ENCODE measurements at places on chromosomes 6 and 20.

- no peak for DNase-seq
Measured at GRCh38 chr20:50712771-50713656, 18.4 kb upstream of the PARD6B start.

DNA sequence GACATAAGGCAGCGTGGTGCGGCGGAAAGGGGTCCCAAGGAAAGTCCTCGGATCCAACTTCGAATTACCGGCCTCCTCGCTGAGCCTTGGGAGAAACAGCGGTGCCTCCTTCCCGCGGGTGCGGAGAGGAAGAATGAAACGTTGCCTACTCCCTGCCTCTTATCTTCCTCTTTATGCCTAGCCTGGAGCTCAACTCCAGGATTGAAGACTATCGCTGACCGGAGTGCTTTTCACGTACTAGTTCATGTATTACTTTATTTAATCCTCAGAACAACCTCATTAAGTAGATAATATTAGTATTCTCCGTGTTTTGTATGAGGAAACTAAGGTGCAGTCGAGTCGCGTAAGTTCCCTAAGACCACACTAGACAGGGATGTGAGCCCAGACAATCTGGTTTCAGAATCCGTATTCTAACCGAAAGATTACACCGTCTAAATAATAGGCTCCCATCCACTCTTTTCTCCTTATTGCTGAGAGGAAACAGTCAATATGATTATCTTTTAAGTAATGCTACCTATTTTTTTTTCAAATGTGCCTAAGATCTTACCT, 793 bp upstream of the PDSS2 start:
- no peak for DNase-seq

DNA sequence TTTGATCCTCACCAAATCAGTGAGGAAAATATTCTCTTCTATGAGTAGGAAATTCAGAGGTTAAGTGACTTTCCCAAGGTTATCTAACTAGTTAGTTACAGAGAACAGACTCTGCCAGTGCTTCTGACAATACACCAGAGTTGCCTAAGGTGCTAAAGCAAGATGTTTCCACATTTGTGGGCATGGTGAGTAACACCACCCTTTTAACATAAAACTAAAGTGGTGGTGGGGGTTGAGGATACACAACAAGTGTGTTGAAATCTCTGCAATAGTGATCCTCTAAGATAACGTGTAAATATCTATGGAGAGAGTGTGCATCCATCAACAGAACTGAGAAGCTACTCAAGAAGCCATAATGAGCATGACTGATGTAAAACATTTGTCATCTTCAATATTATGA, 11.7 kb downstream of the VNN2 start:
- no peak for DNase-seq

GRCh38 chr6:121677571-121677970, 242.1 kb downstream of the GJA1 start:
- DNase-seq, result no peak

- no peak for DNase-seq
Measured at GRCh38 chr6:51901766-51902764, 185.3 kb downstream of the PKHD1 start.

DNA sequence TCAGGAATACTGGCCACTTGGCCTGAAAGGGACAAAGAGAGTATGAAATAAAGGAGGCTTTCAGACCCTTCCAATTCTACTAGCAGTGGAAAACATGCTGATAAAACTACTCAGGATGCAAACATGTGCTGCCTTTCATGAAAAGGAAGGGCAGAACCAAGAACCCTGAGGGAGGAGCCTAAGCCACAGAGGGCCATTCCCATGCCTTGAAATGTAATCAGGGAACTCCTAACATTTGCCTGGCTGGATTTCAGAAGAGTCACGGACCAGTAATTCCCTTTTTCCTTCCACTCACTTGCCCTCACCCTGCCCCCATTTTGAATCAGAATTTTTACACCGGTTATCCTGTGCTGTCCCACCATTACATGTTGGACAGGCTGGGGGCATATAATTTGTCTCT, 116.2 kb downstream of the LAMP5 start:
- DNase-seq, result no peak

DNA sequence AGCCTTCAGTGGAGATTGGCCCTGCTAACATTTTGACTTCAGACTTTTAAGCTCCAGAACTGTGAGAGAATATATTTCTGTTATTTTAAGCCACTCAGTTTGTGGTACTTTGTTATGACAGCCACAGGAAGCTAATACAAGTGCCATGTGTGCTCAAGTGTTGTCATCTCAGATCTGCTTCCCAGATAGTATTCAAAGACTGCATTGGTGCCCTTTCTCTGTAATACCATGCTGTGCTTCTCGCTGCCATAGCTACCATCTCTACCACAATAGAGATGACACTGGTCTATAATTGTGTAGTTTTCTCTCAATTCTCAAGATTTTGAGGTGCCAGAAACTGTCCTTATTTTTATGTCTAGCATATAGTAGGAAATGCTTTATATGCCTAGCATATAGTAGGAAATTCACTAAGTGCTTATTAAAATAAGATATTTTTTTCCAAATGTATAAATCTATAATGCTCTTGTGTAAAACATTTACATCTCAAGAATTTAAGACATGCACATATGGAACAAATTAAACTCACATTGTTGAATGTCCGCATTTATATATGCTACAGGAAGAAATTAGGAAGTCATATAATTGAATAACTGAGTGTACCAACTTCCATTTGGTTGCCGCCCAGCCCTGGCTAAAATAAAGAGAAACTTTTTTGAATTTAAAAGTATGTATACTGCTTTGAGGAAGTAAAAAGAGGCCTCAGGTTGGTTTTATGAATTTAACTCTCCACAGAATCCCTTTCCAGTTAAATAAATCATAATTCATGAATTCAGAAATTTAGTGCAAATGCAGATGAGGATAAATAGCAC, 77.6 kb downstream of the TPBG start:
- no peak for DNase-seq

GRCh38 chr6:116492331-116493067, 18.9 kb upstream of the CALHM5 start:
- no peak for DNase-seq

DNA sequence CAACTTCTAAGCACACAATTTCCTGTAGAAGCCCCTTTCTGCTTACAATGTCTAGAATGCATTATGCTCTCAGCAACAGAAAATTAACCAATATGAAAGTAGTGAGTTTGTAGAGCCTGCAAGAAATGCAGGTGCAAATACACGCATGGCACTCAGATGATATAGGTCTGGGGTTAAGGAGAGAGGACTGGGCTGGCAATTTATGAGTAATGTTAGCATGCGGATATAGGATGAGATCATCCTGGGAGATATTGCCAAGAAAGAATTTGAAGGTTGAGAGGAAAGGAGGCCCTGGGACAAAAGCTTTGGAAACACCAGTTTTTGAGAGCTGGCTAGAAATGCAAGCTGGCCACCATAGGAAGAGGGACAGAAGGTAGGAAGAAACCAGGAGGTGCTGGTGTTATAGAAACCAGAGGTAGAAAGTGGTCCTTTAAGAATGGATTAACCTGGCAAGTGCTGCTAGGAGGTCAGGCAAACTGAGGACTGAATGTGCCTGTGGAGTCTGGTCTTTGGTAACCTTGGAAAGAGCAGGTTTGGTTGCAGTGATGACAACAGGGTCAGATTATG, 183.2 kb upstream of the MYLIP start:
- DNase-seq, result no peak

DNA sequence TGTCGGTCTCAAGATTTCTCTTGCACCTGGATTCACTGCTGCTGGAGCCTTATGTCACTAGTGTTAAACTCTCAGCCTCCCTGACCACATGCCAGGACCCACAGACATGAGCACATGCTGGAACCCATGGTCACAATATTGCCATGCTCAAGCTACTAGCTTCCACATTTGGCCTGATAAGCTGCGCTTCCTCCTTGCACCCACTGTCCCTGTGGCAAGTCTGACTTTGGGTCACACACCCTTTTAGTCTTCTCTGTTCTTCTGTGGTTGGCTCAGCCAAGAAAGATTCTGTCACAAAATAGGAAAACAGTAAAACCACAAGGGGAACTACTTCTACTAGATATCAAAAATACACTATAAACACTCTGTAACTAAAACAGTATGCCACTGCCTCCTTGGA, 68.9 kb upstream of the HDAC2 start:
- DNase-seq, result no peak

- no peak for DNase-seq
Measured at GRCh38 chr6:53236241-53236640, 87.6 kb upstream of the GCM1 start.

- no peak for DNase-seq
Measured at GRCh38 chr6:40472353-40472752, 114.8 kb downstream of the LRFN2 start.

- DNase-seq, result no peak
Measured at GRCh38 chr6:79427721-79428120, 109.5 kb downstream of the LCA5 start.

- no peak for DNase-seq
Measured at GRCh38 chr6:156735751-156736150, 41.4 kb upstream of the ARID1B start.

DNA sequence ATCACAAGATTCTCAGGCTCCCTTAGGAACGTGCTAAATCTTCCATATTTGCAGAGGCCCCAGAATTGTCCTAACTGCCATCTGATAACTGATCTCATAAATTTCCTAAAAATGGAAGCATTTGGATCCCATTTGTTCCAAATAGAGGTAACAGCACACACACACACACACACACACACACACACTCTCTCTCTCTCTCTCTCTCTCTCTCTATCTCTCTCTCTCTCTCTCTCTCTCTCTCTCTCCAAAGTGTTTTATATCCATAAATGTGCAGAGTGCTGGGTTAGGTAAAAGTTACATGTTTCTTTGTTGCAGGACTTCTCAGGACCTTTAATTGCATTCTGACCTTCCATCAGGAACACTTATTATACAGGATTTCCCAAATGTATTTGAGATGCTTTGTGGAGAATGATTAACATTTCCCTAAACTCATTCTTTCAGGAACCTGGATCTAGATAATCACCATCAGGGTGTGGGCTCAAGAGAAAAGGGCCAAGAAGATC, 8.5 kb upstream of the STK38 start:
- DNase-seq, result no peak

DNA sequence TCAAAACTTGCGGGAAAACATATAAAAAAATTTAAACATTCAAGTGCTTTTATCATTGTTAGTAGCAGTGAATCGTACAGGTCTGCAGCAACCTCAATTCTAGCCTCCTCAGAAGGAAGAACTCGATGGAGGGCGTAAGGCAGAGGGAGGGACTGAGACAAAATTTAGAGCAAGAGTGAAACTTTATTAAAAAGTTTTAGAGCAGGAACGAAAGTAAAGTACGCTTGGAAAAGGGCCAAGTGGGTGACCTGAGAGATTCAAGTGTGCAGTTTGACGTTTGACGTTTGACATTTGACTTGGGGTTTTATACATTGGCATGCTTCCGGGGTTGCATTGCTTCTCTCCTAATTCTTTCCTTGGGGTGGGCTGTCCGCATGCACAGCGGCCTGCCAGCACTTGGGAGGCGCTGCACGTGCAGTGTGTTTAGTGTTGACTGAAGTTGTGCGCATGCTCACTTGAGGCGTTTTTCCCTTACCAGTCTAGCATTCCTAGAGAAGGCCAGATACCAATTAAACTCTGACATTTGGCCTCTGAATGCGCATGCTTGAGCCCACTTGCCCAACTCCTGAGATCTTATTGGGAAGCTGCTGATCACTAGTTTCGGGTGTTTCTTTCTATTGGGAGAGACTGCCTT, 82.6 kb downstream of the TBX18 start:
- no peak for DNase-seq

DNA sequence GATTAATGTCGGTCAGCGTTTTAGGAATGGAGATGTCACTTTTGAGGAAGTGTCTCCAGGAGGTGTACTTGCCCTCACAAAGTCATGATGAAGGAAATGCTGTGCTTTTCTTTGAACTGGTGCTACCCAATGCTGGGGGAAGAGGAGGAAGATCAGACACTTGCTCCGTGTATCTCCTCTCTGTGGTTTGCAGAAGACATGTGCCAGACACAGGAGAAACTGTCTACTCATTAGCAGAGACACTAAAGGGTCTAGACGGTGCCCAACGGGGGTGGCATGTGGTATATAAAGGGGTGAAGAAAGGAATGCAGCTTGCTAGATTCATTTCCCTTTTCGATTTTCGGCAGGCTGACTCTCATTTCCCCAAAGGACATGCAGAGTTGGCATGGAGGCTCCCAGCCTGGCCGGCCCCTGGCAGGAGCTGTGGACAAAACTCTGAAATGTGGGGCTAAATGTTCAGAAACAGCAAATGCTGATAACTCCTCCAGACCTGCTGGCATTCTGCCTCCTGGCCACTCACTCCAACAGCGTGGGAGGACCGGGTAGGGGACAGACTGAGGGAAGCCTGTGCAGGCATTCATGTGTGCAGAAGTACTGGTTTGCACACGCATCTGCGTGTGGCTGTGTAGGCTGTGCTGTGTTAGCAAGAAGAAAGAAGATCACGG, 59.6 kb upstream of the QKI start:
- DNase-seq, result peak; percentile 22

DNA sequence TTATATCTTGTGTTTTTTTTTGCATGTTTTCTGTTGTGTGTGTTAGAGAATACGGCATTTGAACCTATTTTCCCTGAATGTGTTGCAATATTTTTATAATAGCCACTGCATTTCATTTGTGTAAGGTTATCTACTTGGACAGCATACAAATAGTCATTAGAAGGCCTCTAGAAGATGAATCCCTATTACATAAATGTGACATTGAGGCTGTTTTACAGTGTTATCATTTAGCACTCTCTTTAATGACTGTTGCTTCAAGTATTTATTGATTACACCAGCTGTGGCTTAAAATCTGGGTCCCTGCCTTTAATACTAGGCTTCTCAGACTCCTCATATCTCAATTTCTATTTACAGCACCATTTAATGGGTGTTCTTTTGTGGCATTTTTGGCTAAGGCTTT, 465.8 kb downstream of the FRK start:
- DNase-seq, result no peak

DNA sequence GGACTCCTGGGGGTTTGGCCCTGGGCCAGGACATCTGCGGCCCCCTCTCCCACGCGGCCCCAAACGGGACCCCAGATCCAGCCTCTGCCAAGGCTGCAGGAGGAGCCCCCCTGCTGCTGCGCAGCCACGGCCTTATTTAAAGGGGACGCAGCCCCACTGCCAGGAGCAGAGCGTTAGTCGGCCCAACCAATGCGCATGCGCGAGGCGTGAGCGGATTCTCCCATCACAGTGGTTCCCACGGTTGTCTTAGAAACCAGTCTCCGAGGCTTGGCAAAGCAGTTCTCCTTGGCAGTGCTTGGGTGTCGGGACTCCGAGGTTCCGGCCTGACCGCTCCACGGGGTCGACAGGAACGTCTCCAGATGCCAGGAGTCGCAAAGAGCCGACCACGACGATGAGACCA, 288.3 kb upstream of the ZNF337 start:
- no peak for DNase-seq

DNA sequence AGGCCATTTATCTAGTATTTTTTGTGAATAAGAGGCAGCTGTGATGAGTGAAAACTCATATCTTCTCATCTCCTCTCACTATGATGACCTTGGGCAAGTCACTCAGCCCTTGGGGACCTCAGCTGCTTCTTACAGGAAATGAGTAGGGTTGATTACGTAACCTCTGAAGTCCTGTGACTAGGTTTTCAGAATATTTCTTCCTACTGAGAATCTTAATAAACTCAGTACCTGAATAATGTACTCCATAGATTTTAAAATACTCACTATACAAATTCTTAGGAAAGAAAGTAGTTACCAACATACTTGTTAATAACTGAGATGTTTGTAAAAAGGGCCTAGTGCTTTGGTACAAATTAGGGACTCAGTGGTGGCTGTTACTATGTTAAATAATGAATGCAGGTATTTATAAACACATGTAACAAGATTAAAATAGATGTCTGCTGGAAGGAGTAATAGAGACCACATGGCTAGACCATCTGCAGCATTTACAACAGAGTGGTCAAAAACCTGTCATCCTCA, 60.9 kb downstream of the RPRD1B start:
- DNase-seq, result peak; percentile 77

Data from tibial artery (tissue), 4 donors.